ENCODE measurements at places on chromosomes 12 and 14.
A peak's percentile ranks its signal among the peaks of the same experiment; 100 is the strongest.

- DNase-seq, result no peak
Measured at GRCh38 chr12:122303068-122303467, 36.8 kb upstream of the VPS33A start.

- DNase-seq, result no peak
Measured at GRCh38 chr14:59238216-59238615, 49.7 kb downstream of the DAAM1 start.

DNA sequence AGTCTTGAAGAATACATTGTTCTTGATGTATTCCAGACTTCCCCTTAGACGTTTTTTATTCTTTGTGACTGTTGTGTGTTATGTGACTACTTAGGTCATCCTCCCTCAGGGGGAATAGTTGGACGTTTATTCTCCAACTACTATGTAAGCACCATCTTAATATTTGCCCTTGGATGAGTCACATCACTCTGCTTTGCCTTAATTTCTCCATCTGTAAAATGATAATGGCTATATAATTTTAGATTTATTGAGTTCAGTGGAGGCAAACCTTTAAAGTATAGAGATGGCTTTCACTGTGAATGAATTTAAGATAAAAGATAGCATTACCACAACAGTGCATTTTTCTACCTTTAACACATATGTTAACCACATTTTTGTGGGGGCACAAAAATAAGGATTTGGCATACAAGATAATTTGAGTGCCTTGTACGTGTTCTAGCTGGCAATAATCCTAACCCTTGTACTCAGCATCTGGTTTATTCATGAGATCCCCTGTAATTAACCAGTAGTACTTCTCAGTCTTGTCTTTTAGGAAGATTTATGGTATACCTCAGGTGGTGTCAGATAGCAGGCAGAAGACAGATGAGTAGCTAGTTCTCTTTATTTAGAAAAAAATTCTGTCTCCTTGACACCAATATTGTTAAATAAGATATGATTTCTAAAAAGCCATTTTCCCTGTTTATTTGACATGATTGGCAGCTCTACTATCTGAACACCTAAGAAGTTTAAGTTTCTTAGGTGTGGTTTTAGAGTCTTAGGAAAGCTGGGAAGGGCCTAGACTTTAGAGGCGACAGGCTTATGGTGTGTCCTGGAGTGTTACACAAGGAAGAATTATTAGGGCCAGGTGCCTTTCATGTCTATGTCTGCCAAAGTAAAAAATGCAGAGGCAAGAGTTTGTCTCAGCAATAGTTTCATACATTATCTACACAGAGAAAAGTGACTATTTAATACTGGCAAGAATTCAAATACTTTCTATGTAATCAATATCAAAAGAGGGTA, 152.3 kb downstream of the RAD51B start:
- DNase-seq, result no peak

GRCh38 chr14:105102361-105102870, 37.2 kb upstream of the GPR132 start:
- no peak for DNase-seq

DNA sequence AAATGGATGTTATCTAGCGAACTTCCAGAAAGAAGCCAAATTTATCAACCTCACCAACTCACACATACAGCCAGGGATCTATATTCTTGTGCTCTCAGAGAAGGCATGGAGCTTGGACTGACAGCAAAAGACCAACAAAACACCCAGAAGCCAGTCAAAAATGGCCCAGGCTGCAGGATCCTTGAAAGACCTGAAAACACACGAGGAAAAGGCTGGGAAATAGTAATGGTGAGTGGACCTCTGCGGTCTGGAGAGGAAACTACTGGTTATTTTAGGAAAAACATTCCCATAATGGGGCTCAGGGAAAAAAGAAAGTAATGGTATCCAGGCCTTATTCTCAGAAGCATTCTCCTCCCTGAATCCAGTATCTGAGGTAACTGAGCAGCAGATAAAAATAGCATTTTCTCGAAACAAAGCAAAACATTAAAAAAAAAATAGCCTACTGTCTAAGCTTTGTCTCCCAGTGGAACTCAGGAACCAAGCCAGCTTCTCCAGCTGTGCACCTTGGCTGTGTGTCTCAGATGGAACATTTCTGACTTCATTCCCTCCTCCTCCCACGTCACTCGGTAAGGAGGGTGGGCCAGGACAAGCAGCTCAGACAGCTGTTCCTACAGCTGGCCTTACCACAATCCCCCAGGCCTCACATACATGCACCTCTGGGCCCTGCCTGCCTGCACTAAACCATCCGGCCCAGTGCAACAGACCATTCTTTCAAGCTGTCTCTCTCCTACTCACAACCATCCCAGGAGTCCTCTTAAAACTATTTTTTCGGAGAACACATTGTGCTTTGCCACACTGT, 249.9 kb downstream of the DAD1 start:
- peak; percentile 96 for DNase-seq

- DNase-seq, result no peak
Measured at GRCh38 chr14:76056128-76056527, 70.6 kb downstream of the IFT43 start.

DNA sequence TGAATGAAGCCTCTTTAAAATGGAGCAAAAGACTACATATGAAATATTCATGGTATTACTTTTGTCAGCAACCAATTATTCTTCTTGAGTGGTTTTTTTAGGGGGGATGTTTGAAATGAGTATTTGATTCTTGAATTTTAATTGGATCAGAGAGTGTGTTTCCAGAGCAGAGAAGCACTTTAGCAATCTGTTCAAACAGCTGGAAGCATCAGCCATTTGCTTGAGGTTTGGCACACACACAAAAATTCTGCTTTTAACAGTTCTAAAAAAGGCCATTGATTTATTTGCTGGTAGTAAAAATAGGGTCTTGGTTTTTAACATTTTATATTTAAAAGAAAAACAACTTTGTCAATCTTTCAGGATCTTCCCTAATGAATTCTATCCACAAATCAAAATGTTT, 292.7 kb downstream of the LRFN5 start:
- peak; percentile 32 for DNase-seq

GRCh38 chr12:14313379-14314138, 51.9 kb upstream of the ATF7IP start:
- no peak for DNase-seq

- DNase-seq, result no peak
Measured at GRCh38 chr14:92719421-92719820, 29.0 kb downstream of the LGMN start.

DNA sequence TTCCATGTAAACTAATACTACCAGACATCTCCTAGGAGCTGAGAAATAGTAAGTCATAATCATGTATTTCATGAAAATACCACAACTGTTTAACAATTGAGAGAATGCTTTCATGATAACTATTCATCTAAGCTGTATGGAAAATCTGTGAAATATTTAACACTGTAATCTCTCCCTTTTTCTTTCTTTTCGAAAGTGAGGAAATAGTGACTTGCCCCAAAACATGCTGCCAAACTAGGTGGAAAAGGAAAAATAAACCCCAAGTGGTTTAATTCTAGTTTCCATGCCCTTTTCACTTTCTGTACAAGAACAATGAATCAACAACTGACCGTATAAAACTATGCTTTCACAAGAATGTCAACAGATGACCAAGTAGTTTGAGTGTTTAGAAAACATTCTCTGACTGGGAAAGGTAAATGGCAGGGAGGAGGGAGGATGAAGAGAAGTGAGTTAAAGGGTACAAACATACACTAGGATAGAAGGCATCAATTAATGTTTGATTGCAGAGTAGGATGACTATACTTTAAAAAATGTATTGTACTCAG, 147.5 kb upstream of the AVPR1A start:
- DNase-seq, result no peak

DNA sequence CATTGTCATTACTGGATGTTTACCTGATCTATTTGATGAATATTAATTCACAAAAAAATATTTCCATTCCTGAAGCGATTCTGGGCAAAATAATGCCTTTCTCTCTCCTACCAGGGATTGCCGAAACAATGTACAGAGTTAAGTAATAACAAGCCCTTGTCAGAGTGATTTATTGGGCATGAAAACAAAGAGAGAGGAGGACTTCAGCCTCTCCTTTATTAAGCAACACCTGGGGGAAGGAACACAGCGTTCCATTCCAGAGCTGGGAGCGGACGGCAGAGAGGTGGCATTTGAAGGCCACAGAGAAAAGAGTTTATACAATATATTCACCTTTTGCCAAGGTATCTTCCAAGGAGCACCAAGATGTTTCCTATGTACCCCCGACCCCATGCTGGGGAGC, 165.8 kb downstream of the KSR2 start:
- no peak for DNase-seq

GRCh38 chr12:121214855-121215745, 5.2 kb downstream of the P2RX4 start:
- peak; percentile 61 for DNase-seq

- peak; percentile 73 for DNase-seq
Measured at GRCh38 chr14:95500772-95501401, 15.6 kb downstream of the SYNE3 start.

- DNase-seq, result no peak
Measured at GRCh38 chr14:89958966-89959365, 3.2 kb downstream of the TDP1 start.

DNA sequence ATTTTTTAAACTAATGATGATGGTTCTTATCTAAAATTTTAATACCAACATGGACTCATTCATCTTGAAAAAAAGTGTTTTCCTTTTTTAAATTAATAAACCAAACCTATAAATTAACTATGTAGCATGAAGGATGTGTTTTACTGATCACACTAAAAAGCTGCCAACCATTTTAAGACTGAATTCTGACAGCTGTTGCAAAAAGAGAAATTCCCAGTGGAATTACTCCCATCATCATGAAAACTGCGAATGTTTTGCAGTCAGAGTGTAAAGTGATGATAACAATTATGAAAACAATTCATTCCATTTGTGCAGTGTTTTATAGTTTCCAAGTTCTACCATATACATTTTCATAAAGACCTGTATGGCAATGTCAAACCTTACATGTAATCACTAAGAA, 232.8 kb downstream of the SLC2A13 start:
- no peak for DNase-seq

DNA sequence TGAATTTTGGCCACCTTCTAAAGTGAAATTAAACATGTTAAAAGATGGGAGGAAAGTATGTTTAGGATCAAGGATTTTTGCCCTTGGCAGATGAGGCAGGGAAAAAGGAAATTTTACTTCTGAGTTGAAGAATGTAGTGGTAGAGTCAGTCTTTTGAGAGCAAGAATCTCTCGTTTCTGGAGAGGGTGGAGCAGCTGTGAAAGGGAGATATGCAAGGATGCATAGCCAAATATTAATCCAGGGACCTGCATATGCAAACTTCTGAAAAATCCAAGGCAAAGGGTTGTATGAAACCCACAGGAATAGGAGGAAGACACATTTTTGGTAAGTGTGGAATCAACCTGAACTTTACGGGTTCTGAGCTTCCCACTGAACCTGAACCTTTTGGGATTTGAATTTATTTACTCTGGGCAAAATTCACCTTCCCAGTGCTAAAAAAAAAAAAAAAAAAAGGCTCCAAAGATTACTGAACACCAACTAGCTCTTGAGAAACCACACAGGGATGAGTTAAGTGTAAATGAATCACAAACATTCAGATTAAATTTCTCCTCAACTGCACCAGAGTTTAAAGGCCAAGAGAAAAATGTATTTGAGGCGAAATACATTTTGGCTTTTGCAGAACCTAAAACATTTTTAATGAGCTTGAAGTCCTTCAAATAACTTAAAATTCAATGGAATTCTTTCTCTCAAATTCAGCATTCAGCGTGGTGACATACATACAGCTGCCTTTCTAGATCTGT, 187.1 kb upstream of the CDKN3 start:
- no peak for DNase-seq

DNA sequence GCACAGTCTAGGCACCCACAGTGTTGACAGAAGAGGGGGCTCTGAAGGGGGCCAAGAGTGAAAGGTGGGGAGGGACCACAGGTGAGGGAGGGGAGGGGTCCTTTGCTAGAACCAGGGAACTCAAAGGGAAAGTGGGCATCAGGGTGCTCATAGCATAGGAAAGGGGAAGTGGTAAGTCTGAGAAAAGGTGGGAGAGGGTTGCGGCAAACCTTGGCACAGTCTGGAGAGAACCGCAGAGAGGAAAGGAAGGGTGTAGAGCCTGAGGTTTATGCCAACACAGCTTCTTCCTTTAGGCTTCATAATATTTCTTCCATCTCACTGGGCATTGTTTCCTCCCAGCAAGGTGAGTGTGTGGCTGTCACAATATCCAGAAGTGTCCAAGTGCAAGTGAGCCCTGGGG, 11.5 kb upstream of the PLEK2 start:
- DNase-seq, result no peak

DNA sequence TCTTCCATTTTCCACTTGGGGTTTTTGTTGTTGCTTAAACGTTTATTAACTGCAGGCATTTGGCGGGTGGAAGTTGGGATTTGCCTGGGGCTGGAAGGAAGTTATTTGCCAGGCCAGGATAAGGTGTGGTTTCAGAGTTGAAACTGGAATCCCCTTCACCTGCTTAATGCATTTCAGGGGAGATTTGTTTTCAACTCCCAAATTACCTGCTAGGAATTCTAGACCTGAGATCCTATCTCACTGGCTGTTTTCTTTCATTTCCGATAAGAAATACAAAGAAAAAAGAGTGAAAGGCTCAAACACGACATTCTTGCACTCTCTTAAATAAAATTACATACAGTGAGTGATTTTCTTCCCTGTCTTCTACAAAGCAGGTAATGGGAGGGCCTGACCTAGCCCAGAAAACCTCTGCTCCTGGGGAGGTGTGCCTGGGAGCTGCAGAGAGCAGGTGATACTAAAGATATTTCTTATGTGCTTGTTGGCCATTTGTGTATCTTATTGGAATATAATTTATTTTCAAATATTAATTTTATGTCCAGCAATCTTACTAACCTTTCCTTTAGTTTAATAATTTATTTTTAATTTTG, 278.2 kb downstream of the ZFP36L1 start:
- no peak for DNase-seq

DNA sequence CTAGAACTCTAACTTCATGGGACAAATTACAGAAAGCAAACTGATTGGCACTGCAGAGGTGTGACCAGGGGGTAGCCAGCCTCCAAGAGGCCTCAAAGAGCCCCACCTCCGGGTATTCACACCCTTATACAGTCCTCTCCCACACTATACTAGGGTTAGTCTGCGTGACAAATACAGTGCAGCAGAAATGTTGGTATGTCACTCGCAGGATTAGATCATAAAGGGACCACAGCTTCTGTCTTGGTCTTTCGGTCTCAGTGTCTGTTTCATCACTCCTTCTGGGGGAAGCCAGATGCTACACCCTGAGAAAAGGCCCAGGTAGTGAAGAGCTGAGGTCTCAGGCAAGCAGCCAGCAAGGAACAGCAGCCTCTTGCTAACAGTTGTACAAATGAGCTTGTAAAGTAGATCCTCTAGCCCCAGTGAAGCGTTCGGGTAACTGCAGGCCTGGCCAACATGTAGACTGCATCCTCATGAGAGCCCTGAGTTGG, 68.9 kb upstream of the SAV1 start:
- no peak for DNase-seq

- peak; percentile 62 for DNase-seq
Measured at GRCh38 chr12:2853626-2854025, 3.2 kb downstream of the TEX52 start.

- no peak for DNase-seq
Measured at GRCh38 chr12:49921299-49921698, 17.6 kb upstream of the FAIM2 start.

- no peak for DNase-seq
Measured at GRCh38 chr14:32364941-32365340, 35.8 kb downstream of the AKAP6 start.

Data from astrocyte of the cerebellum (primary cell).